ENCODE measurements at places on chromosomes 4 and X.
A peak's percentile ranks its signal among the peaks of the same experiment; 100 is the strongest.

DNA sequence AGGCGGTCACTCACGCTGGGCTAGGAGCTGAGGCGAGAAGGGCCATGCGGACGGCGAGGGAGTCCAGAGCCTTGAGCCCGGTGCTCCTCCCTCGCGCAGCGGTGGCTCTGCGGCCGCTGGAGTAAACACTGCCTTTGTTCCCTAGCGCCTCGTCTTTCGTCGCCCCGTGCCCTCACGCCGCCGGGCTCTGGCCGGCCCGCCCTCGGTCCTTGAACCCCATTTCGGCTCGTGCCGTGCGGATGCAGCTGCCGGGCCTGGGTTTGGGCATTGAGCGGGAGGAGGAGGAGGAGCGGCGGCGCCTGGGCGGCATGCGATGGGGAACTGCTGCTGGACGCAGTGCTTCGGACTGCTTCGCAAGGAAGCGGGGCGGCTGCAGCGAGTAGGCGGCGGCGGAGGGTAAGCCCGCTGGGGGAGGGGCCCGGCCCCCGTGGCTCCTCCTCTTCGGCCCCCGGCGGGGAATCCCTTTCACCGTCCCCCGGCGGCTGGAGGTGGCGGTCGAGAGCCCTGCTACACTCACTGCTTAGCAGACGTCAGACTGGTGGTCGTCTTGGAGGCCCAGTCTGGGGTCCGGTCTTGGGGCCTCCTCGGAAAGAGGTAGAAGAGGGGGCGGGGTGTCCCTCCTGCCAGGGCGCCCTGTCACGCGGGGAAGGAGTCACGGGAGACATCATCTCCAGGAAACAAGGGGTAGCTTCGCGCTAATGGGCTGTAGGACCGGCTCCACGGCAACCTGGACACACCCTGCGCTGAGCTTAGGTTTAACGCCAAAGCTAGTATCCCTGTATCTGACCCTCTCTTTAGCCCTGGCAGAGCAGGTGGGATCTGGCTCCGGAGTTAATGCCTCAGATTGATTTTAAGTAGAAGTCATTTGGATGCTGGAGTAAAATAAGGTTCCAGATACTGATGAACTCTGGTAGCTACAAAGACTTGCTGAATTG is at the start of gene AP1AR:
Gene AP1AR, plus strand, starts transcription at position 9 of the 935 bp plus-strand sequence. Its CDS starts 305 bp downstream, at position 314.
- peak; percentile 82 for DNase-seq

- DNase-seq, result no peak
Observed at GRCh38 chrX:148611993-148612392, 111.6 kb downstream of the AFF2 start.

- no peak for DNase-seq
Observed at GRCh38 chr4:62285026-62285425, 1084.9 kb downstream of the ADGRL3 start.

DNA sequence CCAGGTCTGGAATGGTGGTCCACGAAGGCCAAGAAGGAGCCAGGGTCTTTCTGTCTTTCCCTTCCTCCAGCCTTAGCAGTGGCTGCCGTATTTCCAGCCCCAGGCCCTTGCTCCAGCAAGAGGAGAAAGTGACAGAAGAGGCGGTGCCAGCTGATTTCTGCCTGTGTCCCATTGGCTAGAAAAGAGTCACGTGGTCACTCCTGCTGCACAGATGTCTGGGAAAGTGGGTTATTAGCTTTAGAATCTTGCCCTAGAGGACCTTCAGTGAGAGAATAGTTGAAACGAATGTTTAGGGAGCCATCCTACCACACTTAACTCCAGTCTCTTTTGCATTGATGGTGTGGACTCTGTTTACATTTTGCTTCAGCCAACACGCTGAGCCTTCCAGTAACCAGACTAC is 99.3 kb upstream of the BCOR start:
- no peak for DNase-seq

GRCh38 chrX:48090123-48090522 is 18.7 kb upstream of the ZNF630 start:
- no peak for DNase-seq

DNA sequence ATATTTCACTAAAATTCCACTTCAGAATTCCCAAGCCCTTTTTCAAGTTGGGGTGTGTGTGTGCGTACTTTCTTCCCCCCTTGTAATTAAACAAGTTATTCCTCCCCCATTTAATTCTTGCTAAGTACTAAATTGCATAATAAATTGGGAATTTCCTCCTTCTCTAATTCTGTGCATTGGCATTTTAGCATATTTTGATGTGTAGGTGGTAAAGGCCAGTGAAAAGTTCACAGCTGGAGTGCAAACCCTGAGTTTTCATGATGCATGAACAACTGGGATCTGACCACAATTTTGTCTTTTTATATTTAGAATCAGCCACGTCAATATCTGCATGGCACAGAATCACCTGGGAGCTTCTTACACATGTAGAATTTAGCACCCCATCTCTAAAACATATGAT is 18.5 kb downstream of the ANXA3 start:
- no peak for DNase-seq

- DNase-seq, result no peak
Observed at GRCh38 chr4:139585473-139585872, 29.5 kb upstream of the SETD7 start.

- no peak for DNase-seq
Observed at GRCh38 chr4:2962614-2963174, 512 bp downstream of the NOP14 start.

GRCh38 chr4:120858776-120859175 is 63.8 kb downstream of the PRDM5 start:
- DNase-seq, result no peak

GRCh38 chr4:138049355-138049754 is 192.8 kb downstream of the SLC7A11 start:
- no peak for DNase-seq

DNA sequence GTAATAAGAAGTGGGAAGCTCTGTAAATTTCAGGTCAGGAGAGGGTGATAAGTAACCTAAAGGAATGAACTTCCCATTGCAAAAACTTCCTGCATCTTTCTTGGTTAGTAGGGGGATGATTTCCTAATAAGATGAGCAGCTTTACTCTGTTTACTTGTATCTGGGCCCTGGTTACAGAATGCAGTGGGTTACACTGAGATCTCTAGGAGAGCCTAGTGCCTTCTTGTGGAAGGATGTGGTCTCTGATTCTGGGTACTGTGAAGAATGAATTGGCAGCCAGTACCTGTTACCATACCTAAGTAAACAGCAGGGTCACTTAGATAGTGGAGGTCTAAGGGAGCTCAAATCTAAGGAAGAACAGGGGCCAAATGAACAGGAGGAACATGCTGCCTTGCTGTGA is 320.6 kb downstream of the ARHGAP10 start:
- DNase-seq, result peak; percentile 1

- no peak for DNase-seq
Observed at GRCh38 chr4:13918110-13918509, 290.6 kb upstream of the BOD1L1 start.

DNA sequence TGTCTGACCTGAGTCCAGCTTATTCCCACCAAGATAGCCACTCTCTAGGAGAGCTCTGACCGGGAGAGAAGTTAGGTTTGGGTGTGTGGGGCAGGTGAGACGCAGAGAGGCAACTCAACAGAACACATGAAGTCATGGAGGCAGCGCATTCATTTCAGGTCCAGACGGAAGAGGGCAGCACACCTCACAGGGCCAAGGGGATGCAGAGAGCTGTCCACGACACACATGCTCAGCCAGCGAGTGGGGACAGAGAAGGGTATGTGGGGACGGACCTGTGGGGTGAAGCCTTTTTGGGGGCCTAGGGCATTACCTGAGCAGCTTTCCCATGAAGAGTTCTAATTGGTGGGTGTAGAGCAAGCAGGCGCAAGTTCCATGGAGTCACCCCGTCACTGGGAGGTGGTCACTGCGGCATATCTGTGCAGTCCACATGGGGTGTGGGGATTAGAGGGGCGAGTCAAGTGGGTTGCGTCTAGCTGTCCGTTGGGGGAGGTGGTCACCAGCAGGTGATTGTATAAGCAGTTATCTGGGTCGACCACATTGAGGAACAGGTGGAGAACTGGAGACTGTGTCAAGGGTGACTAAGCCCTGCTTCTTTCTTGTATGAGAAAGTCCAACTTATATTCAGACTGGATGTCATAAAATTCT is 24.3 kb upstream of the UXT start:
- DNase-seq, result no peak

DNA sequence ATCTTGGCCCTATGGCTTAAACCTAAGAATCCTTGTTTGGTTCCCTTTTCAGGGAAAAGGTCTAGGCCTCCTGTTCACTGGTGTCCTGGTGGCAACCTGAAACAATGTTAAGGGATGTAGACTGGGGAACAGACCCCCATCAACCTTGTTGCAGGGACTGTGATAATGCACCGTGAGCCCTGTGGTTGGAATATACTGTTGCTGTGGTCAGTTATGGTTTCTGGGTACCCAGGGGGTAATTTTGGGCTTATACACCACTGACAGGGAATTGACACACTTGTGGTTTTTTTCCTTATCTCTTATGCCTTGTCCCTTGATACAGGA is 64.0 kb upstream of the WDR1 start:
- no peak for DNase-seq

Data from stimulated activated naive CD4-positive, alpha-beta T cell (primary cell).